ENCODE measurements at places on chromosomes 2 and 18.

GRCh38 chr2:218020281-218020680 is 17.5 kb upstream of the TNS1 start:
- no peak for DNase-seq

DNA sequence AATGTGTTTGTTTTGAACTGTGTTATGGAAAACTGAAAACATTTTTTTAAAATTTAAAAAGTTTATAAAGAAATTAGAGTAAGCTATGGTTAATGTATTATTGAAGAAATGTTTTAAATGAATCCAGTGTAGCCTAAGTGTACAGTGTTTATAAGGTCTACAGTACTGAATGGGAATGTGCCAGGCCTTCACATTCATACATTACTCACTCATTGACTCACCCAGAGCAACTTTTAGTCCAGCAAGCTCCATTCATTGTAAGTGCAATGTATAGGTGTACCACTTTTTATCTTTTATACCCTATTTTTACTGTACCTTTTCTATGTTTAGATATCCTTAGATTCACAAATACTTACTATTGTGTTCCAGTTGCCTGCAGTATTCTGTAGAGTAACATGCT is 215.1 kb upstream of the THUMPD2 start:
- DNase-seq, result no peak

- DNase-seq, result no peak
Observed at GRCh38 chr18:64180171-64180570, 31.3 kb upstream of the LINC00305 start.

DNA sequence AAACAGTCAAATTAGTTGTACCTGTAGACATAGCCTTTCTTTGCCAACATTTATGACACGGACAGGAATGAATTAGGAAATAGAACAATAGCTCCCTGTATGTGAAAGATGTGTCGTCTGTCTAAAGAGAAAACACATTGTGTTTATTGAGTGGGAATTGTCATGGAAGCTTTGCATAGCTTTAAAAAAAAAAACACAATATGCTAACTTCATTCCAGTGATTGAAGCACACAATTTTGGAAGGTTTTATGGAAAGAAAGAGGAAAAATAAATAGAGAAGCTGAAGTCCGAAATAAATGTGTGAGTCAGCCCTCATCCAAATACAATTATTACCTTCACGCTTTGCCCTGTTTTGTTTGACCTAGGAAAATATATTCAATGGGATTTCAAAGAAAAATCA is 1095.7 kb downstream of the TSN start:
- DNase-seq, result no peak

DNA sequence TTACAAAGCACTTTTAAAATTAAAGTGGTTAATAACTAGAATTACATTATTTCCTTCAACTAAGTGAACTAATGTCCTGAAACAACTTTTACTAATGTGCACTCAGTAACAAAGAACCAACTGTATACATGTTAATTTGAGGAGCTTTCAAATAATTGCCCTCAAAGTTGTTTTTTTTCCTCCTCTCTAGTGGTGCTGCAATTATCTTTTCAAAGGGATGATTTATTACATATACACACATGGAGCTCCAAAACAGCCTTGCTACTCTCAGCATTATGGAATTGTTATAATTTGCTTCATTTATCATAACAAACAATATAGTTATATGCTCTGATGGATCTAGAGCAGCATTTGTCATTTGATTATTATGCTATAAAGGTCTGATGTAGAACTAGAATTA is 246.3 kb upstream of the RASGRP3 start:
- no peak for DNase-seq

DNA sequence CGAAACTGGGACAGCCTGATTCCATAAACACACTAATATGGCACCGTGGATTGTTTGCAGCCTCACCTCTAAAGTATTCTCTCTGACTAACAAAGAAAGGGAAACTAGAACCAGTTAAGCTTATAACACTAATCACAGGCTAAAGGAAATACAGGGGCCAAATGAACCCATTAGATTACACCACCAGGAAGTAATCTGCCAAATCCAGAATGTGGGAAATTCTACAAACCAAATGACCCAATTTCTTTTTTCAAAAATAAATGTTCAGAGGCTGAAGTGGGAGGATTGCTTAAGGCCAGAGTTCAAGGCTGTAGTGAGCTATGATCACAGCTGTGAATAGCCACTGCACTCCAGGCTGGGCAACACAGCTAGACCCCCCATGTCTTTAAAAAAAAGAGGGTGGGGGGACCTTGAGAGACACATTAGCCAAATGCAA is 1.5 kb upstream of the MPPE1 start:
- DNase-seq, result peak; percentile 57

DNA sequence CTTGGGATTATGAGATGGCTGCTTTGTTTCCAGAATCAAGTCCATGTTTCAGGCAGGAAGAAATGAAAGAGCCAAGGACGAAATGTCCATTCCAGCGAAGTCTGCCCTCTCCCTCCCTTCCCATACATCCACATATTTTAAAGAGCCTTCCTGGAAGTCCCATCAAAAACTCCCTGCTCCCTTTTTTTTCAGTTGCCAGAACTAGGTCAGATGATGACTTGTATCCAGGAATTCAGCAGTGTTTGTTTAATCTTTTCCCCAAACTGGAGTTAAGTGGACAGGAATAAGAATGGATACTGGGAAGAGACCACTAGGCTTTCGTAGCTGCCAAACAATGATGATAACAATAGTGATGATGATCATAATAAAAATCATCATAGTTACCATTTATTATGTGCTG is 198.7 kb downstream of the MEIS1 start:
- no peak for DNase-seq

DNA sequence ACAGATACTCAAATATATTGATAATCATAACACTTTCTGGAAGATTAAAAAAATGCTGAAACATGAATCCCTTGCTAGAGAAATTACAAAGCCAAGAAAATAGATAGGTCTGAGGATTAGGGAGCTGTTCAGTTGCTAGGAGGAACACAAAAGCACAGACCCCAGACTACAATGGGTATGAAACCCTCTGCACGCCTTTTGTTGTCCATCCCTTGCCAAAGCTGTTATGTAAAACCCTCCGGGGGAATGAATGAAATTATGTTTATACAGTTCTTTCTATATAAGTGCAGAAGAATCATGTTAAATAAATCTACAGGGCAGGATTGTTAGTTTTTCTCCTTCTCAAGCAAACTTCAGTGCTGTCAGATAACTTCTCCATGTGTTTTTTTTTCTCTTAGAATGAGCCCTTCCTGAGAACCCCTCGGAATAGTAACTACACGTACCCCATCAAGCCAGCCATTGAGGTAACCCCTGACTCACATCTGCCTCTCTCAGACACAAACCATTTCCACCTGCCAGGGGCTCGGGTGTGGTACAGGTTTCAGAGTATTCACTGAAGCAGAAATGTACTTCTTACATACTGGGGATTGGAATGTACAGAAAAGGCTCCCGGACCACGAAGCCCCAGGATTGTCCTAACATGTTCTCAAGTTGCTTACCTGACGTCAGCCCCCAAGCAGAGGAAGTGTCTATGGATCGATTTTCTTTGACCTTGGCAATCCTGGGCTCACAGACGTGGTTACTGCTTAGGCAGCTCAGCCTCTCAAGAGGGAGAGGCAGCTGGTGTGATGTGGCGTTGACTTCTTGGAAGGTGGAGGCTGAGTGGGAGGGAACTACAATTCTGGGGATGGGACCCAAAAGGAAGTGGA is 118.0 kb downstream of the PLB1 start:
- DNase-seq, result no peak

- DNase-seq, result no peak
Observed at GRCh38 chr2:22912398-22912797, 472.6 kb upstream of the KLHL29 start.

- DNase-seq, result peak; percentile 60
Observed at GRCh38 chr2:20062615-20063545, 11.5 kb upstream of the LAPTM4A start.

DNA sequence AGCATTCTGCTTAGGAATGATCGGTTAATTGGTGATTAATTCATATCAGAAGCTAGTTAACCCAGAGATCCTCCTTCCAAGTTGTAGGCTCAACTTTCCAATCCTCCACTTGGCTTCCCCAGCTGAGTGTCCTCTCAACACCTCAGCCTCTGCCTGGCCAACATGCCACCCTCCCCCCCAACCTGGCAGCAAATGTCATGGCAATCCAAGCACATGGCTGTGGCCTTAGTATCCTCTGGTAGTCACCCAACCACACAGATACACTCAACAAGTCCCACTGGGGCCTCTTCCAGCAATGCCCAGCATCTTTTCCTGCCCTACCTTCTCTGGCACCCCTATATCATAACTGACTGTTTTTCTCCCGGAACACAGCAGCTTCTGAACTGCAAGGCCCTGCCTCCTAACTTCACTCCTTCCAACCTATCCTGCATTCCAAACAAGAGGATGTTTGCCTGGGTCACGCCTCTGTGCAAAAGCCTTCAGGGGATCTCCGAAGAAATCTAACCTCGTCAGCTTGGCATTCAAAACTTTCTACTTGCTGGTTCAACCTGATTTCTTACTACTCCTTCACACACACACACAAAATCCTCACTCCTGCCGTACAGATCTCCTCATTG is 195.0 kb downstream of the CYP26B1 start:
- DNase-seq, result peak; percentile 14

- no peak for DNase-seq
Observed at GRCh38 chr18:55416791-55417190, 171.2 kb downstream of the TCF4 start.

GRCh38 chr2:237549643-237550415 is 16.5 kb upstream of the PRLH start:
- no peak for DNase-seq

- DNase-seq, result no peak
Observed at GRCh38 chr18:9400197-9400596, 65.6 kb downstream of the TWSG1 start.

DNA sequence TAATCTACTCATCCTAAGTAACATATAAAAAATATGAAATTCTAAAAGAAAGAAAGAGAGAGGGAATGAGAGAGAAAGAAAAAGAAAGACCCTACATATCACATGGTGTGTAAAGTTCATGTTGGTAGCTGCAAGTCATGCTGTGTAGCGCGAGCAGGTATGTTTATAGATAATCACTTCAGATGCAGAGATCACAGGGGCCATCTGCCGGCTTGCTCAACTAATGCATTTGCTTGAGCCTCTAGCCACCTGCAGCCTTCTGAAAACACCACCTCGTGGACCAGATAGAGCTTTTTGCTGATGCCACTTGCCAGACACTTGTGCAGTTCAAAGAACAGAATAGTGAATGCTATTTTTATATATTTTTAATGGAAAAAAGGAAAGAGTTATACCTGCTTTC is 37.6 kb downstream of the CDH7 start:
- no peak for DNase-seq

GRCh38 chr2:14535156-14535555 is 97.4 kb upstream of the LRATD1 start:
- no peak for DNase-seq

DNA sequence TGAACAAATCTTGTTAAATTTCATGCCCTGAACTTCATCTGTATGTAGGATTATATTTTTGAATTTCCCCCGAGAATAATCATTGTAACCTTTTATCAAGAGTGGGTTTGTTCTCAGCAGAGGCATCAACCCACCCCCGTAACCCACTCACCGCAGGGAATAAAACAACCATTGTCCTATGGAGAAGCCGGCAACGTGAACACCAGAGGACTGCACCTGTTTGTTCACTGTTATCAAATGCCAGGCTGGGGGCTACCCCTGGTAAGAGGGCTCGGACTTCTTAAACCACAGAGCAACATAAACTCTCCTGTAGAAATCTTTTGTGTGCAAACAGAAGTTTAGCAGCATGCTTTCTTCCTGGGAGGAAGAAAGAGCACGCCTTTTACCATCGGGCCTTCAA is 610.4 kb downstream of the ERBB4 start:
- DNase-seq, result no peak

DNA sequence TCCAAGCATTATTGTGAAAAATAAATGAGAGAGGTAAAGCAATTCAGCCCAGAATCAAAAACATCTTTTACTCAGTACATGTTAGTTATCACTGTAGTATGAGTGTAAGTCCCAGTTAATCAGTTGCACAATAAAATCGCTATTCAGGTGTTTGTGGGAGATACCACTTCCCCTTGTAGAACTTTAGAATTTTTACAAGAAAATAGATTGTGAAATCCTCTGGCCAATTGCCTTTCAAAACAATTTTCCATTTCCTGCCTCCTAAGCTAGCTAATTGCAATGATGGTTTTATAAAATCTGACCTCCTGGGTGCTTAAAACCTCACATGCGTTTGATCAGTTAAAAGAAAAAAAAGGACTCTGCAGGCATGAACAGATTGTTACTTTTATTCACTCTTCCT is 332.5 kb downstream of the PID1 start:
- peak; percentile 13 for DNase-seq

DNA sequence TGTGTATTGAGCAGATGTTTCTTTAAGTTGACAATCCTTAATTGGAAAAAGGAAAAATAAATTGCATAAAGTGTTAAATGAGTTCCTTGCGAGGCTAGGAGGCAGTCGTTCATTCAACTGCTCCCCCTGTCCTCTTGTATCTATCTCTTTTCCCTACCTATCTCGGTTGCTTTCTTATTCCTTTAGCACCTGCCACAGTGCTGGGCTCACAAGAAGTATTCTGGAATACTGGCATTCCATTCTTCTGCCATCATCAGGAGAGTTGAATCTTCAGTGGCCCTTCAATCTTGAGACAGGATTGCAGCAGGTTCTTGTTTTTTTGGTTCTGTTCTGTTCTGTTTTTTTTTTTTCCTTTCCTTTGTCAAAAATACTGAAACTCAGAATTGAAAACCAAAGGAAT is 143.1 kb upstream of the AQP4 start:
- no peak for DNase-seq

- DNase-seq, result no peak
Observed at GRCh38 chr2:132811148-132811915, 141.3 kb upstream of the LYPD1 start.

DNA sequence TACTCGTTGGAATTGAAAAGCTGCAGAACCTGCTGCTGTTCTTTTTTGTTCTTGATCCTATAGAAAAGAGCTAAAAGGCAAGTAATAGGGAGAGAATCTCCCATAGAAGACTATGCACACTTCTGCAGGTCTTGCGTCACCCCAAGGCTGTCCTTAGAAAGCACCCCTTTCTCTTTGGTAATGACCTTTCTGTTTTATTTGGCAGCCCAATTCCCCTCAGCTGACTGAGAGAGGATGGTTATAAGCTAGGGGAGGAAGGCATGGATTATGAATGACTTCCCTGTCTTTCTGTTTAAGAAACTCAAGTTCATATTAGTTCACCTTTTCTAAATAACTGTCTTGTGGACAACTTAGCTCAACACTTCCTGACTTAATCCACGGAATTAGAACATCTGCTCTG is 122.9 kb downstream of the TXNL1 start:
- no peak for DNase-seq

Measured in AG20443 (cell line).